NCI-H524 (cell line): ENCODE measurements at places on chromosomes 6 and 20.
A peak's percentile ranks its signal among the peaks of the same experiment; 100 is the strongest.

GRCh38 chr6:148750838-148751792 lies 4.3 kb downstream of the UST start:
- DNase-seq: no peak

DNA sequence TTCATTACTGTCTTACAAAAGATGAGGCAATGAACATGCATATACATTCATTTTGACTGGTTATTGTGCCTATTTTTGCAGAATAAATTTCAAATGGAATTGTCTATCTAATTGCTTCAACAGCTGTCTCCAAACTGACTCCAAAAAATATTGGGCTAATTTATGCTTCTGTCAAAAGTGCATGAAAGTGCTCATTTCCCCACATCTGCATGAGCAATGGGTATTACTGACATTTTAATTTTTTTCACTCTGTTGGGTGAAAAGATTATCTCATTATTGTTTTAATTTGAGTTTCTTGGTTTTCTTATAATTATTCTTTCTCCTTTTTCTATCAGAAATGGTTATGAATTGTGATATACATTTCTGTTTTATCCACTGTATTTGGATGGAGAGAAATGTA lies 404.2 kb downstream of the QKI start:
- DNase-seq: no peak

DNA sequence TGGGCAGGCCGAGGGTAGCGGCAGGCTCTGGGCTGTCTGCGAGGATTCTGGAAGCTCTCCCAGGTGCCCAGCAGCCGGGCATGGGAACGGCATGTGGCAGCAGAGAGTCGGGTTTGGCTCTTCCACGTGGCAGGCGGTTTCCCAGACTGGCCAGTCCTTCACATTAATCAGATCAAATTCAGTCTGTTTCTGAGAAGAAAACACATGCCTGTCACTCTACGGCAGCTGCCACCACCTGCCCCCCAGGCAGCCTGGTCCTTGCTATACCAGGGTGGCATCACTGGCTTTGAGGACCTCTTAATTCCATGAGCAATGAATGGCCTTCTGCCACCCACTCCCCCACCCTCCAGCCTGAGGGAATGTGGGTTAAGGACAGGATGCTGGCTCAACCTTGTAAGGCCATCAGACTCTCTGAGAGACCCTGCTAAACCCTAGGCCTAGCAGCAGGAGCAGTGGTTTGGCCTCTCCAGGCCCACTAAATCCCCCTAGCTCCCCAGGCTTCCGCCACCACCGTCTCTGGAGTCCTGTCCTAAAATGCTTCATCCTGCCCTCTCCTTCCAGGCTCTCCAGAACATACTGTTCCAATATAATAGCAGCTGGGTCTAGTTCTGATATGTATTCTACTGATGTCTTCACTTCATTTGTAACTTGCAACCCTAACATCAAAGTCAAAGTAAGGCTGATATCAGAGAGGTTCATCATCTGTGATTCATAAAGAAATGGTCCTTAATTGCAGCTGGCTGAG lies 47.8 kb downstream of the PLCG1 start:
- peak; percentile 92 for DNase-seq

DNA sequence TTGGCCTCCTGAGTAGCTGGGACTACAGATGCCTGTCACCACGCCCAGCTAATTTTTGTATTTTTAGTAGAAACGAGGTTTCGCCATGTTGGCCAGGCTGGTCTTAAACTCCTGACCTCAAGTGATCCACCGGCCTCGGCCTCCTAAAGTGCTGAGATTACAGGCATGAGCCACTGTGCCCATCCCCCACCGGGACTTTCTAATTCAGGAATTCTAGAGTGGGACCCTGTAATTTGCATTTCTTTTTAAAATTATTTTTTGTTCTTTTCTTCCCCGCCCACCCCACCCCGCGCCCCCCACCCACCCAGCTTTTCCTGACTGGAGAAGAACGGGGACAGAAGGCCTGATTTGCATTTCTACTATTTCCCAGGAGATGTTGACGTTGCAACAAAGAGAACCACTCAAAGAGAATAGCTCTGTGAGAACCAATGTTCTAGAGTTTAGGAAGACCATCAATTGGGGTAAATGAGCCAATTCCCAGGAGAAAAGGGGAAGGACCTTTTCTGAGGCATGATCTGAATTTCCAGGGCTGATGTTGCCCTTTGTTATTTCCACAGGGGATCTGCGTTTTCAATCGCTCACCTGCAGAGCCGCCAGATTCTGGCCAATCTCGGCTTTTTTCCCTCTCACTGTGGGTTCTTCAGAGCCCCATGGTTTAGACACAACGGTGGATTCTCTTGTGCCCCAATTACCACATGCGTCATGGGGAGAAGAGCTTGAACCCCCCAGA lies 33.2 kb upstream of the TFAP2C start:
- DNase-seq: no peak

GRCh38 chr6:111114482-111114881 lies 27.2 kb downstream of the SLC16A10 start:
- no peak for DNase-seq

- DNase-seq: no peak
Measured at GRCh38 chr20:53834749-53835148, 235.6 kb downstream of the BCAS1 start.

DNA sequence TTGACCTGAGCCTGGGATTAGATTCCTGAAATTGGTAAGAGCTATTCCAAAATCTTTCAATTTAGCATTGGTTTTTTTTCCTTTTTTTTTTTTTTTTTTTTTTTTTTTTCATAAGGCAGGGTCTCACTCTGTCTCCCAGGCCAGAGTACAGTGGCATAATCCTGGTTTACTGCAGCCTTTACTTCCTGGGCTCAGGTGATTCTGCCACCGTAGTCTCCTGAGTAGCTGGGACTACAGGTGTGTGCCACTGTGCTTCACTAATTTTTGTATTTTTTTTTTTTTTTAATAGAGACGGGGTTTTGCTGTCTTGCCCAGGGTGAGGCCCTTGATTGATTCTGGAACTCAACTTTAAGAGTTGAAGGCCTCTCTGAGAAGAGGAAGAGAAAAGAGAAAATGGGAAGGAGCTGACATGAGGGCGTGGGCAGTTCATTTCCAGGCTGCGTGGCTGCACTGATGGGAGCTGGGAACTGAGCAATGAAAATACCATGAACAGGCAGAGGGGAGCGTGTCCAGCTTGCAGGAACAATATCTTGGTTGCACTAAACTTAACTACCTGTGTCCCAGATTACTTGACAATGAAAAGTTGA lies 24.6 kb downstream of the KDM1B start:
- no peak for DNase-seq

GRCh38 chr20:828987-829386 lies 4.5 kb upstream of the FAM110A start:
- DNase-seq: no peak

DNA sequence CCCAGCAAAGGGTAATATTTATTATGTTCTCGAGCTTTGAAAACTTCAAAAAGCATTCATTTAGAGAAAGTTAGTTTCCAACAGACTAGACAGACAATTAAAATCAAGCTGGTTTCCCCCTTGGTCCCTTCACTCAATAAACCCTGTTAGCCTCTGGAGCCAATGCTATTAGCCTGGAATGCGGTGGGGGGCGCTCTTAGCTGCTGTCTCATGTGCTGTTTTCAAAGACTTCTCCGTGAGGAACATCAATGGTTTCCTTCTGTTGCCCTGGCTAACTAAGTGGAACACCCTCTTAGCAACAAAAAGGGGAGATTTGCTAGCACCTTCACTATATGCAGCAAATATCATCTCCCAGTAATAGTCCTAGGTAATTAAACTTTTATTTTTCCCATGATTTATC lies 86.4 kb downstream of the LY86 start:
- no peak for DNase-seq

DNA sequence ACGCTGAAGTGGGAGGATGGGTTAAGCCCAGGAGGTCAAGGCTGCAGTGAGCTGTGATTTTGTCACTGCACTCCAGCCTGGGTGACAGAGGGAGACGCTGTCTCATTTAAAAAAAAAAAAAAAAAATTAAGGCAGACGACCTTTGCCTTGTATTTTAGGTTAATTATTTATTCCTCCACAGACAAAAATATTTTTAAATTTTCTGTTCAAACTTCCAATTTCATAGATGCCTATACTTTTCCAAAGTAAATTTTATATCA lies 6.3 kb upstream of the SMIM28 start:
- DNase-seq: no peak

DNA sequence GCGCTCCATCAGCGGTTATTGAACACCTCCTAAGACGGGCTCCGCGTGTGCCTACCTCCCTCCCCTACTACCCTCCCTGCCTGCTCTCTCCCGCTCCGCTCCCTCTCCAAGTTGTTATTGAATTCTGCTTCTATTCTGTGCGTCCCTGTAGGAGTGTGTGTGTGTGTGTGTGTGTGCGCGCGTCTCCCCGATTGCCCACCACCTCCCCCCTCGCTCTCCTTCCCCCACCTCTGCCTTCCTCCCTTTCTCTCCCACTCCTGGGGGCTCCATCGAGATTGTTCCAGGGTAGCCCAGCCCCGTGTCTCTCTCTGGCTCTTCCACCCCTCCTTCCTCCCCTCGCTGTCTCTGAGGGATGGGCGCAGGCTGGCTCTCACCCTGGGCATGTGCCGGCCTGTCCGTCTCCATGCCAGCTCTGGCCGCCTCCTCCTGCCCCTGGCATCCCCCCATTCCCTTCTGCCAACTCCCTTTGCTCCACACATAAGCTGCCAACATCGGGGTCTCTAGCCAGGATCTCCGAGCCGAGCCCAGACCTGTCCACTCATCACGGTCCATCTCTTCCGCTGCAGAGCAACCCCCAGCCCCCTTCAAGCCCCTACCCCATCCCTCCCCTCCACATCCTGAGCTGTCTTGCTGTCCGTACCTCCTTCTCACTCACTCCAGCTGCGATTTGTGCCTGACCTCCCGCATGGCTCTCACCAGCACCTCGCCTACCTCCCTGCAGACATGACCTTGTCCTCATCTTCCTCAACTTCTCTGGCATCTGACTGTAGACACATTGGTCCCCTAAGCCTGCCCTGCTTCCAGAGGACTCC lies 68.5 kb downstream of the SRC start:
- DNase-seq: no peak
